Activated T-cell treated with anti-CD3 and anti-CD28 coated beads, Interleukin-2, amount 50 U/mL, for 72 hours (primary cell): ENCODE measurements at places on chromosomes 1 and 21.

GRCh38 chr1:40595623-40596022 is 64.2 kb downstream of the ZNF684 start:
- DNase-seq: no peak

DNA sequence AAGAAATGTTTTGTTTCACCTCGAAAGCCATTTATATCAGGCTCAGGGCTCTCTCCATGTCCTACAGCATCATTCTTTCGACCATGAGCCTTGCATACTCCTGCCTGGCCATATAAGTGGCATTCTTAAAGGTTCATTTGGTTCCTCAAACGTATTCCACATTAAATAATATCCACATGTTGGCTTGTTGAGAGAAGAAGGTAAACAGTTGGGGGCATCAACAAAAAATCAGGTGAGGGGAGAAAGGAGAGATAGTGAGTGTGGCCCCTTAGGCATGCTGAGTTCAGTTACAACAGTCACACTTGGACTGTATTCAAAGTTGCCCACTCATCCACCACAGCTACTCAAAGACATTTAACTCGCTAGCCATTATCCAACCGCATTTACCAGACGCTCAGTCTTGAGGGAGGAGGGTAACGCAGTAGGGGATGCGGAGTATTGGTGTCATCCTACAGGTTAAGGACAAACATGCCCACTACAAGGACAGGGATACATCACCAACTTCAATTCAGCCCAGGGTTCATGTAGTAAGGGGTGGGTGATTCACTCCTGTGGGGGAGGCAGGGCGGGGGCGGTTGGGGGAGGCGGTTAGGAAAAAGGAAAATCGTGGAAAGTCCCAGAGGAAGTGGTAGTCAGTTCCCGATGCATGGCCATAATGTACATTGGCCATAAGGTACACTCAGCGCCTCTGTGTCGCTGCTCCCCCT is 1.4 kb downstream of the ZNF697 start:
- DNase-seq: no peak

- DNase-seq: no peak
Measured at GRCh38 chr21:42120101-42120902, 49.2 kb downstream of the UMODL1 start.

GRCh38 chr21:32475162-32475812 is 62.8 kb downstream of the EVA1C start:
- no peak for DNase-seq

DNA sequence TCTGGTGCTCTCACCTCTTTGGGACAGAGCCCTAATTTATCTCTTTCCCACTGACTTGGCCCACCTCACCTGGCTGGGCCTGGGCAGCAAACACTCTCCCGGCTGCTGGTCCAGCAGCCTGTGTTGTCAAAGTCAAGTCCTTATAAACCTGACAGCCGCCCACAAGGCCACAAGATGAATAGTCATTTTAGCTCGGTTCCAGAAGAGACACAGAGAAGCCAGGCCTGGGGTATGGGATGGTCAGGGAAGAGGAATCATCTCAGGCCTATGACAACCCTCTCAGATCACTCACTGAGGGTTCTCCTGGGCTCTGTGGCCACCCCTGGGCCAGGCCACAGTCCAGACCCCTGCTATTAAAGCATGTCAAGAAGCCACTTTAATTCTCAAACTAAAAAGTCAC is 158.5 kb downstream of the FOXD2 start:
- no peak for DNase-seq

GRCh38 chr1:21447311-21447710 is 7.4 kb downstream of the NBPF3 start:
- DNase-seq: no peak

DNA sequence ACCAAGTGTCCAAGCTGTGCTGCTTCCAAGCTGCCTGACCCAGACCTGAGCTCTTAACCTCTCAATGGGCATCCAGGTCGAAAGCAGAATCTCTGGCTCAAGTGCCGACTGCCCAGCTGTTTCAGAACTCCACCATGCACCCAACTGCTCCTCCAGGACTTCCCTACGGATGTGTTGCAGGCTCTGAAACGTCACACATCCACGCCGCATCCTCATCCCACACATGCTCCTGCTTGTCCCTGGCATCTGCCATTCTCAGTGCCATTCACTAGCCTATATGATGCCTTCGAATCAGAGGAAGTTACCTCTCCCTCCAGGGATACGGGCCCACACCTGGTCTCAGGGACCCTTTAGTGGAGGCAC is 11.2 kb downstream of the PDZK1IP1 start:
- DNase-seq: no peak

GRCh38 chr21:41497008-41497407 is 10.9 kb downstream of the TMPRSS2 start:
- DNase-seq: no peak

GRCh38 chr1:207888652-207889051 is 22.3 kb downstream of the CD34 start:
- no peak for DNase-seq

GRCh38 chr1:16371725-16372124 is 4.7 kb downstream of the SZRD1 start:
- DNase-seq: peak; percentile 24

DNA sequence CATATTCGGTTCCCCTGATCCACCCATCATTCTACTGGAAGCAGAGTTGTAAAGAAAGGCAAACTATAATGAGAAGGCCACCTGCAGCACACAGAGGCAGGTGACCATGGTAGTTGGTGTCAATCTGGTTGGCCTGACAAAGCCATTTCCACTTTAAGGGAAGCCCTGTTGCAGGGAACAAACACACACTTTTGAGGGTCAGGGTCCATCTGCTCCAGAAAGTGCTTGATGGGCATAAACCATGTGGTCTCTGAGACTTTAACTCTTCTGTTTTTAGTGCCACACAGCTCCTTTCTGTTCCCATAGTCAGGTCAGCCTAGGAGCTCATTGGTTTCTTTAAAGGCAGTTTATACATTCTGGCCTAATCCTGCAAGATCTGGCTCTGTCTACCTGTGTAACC is 17.5 kb upstream of the BOLA1 start:
- DNase-seq: no peak

GRCh38 chr1:71054281-71054731 is 6.7 kb upstream of the PTGER3 start:
- no peak for DNase-seq

DNA sequence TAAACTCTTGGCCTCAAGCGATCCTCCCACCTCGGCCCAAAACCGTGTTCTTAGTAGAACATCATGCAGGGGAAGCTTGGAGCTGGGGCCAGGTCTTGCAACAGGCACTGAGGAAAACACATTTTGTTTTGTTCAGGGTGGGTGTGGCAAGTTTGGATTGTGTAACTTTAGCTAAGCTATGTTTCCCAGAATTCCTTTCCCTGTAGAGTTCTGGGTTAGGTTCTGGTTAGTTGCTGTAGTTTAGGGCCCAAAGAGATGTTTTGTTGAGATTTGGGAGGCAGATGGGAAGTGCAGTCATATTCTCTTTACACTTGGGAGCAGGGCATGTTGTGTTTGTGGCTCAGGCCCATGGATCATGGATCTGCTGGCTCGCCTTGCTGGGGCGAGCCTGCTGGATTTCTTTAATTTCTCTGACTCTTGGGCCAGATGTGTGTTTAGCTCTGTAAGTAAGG is 24.0 kb downstream of the PLA2G5 start:
- no peak for DNase-seq

DNA sequence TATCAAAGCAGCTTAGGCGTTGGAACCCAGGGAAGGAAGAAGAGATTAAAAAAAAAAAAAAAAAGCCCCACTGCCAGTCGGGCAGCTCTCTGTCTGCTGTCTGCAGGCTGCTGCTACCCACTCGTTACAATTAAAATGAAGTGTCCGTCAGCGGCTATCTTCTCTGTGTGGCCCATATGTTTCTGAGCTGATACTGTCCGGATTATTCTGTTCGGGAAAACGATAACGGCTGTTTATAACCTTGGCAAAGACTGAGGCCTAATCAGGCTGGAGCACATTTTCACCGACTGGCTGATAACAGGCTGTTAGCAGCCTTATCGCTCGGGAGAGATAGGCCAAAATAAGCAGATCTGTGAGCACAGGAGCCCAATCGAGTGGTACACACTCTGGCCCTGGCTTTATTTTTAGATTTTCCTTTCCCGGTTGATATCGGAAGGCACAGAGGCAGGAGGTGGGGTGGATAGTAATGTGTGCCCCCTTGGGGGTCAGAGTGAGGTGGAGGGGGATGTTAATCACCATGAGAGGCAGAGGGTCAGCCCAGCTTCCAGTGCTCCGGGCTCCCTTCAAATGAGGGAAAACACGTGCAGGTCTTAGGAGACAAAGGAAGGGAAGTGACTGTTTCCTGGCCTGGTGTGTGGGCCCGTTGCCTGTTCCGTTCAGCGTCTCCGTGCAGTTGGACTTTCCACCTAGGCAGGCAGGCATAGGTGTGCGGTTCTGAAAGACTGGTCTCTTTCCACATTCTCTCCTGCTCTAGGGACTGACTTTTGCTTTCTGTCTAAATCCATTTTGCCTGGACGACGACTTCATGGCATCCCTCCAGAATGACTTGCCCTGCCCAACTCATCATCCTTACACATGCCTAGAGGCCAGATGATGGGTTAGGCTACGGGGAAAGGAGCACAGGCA is 153.4 kb downstream of the PBX1 start:
- no peak for DNase-seq

DNA sequence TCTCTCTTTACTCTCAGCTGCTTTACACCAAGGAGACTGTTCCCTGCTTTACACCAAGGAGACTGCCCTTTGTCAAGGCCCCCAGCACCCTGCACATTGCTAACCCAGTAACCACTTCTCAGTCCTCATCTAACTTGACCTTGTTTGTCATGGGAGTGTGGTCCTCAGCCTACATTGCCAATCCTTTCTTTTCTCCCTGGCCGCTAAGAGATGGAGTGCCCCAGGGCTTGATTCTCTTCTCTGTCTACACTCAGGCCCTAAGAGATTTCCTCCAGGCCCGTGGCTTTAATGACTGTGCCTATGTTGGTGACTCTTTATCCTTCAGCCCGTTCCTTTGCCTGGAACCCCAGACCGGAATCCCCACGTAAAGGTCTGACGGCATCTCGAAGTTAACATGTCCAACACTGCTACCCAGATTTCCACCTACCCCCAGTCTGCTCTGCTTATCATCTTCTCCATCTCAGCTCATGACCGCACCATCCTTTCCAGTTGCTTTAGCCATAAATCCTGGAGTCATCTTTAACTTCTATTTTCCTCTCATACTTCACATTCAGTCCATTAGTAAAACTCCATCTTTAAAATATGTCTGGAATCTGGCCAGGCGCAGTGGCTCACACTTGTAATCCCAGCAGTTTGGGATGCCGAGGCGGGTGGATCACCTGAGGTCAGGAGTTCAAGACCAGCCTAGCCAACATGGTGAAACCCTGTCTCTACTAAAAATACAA is 9.5 kb upstream of the SEMA4A start:
- DNase-seq: no peak

- DNase-seq: no peak
Measured at GRCh38 chr1:153350321-153350957, 1.8 kb upstream of the PGLYRP4 start.

GRCh38 chr21:24852610-24853195 is 754.6 kb downstream of the MRPL39 start:
- DNase-seq: no peak

DNA sequence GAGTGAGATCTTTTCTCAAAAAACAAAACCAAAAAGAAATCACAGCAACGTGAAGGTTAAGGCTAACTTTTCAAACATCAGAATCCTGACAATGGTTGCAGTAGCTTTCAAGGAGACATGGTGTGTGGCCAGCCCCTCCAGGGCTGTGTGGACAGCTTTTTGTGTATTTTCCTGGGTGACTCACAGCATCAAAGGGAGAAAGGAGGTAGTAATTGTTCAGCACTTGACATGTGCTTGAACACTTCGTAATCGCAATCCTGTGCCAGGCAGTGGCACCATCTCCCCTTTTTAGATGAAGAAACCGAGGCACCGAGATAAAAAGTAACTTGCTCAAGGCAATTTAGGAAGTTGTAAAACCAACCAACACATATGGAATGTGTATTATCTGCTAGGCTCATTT is 10.3 kb downstream of the NBL1 start:
- DNase-seq: no peak

DNA sequence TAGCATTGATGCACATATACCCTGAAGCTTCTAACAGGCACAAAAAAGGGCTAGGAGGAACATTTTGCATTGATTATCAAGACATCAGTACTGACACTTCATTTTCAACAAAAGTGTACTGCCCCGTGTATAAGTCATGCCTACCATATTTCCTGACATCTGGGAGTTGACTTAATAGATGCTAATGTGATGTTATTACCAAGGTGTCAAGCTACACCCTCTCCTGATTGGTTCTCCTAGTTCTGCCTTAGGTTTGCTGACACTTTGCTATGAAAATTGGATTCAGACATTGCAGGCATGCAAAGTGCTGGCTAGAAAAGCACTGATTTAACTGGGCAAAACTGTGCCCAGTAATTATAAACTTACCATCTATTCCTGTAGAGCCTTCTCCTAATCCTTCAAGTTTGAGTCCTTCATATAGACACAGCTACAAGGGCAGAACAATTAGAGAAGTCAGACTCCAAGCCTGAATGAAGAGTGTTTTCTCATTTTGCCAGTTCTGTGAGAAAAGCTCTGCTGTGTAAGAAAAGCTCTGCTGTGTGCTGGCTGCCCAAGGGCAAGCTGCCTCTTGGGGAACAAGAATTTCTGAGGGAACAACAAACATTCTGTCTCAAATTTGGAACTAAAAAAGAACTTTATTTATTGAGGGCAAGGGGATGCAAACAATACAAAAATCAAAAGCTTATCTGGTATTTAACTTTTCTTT is 11.2 kb downstream of the S100A10 start:
- DNase-seq: no peak

GRCh38 chr1:98546319-98546718 is 115.2 kb upstream of the SNX7 start:
- no peak for DNase-seq

GRCh38 chr1:29379443-29380073 is 143.2 kb downstream of the PTPRU start:
- DNase-seq: no peak

GRCh38 chr1:54488065-54488750 is 59.8 kb upstream of the ACOT11 start:
- DNase-seq: peak; percentile 68

DNA sequence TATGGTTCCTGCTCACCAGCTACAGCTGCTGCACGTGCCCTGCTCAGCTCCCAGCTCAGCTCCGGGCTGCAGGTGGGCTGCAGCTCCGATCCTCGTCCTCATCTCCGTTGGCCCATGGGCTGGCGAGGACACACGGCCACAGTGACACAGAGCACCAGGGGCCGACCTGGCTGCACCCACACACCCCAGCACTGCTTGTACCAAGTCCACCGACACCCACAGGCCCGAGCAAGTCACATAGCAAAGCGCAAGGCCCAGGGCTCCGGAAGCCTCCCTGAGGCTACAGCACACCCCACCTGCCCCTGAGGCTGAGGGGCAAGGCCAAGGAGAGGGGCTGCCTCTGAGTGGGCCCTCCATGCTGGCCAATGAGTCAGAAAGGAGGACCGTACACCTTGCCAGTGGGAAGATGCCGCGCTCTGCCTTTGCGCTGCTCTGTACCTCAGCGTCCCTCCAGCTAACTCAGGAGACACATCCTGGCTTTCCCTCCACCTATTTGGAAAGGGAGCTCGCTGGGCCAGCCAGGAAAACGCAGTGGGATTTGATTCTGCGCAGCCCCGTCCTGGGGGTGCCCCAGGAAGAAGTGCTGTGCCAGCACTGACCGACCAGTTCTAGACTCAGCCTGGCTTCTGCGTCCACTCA is 124.8 kb downstream of the SIK1 start:
- no peak for DNase-seq

GRCh38 chr1:175320804-175321203 is 128.2 kb upstream of the KIAA0040 start:
- no peak for DNase-seq
